Temporal lobe (tissue), 4 donors: ENCODE measurements at places on chromosomes 3 and 15. TPM values are rescaled to one million over a fixed set of nuclear protein-coding genes. Genes with fewer than 3 reads are reported as not detected.

Gene PLSCR2
- total RNA-seq, result not detected

Gene SAMD7
- not detected for total RNA-seq

Gene ARID3B
- total RNA-seq, result 4.4 TPM

Gene PPP1R14D
- not detected for total RNA-seq

Gene ARGFX
- not detected for total RNA-seq

Gene ASB14
- total RNA-seq, result not detected

Gene FMN1
- total RNA-seq, result 1.5 TPM

Gene NPAP1
- 0.49 TPM for total RNA-seq

Gene KBTBD13
- total RNA-seq, result not detected

Gene SPTSSB
- 3.0 TPM for total RNA-seq
